ENCODE measurements at places on chromosomes 7 and 10. TPM values are rescaled to one million over a fixed set of nuclear protein-coding genes. Genes with fewer than 3 reads are reported as not detected.

Gene NODAL
- total RNA-seq, result 3.5 TPM

Gene SPDYE8
- total RNA-seq, result 0.46 TPM

Gene PTF1A
- total RNA-seq, result not detected

Gene SAMD9
- total RNA-seq, result 3.2 TPM

Gene INSIG1
- 75.0 TPM for total RNA-seq
